ENCODE measurements at places on chromosomes 7 and 10.
A peak's percentile ranks its signal among the peaks of the same experiment; 100 is the strongest.

GRCh38 chr10:68599771-68600040 is 39.6 kb downstream of the TET1 start:
- no peak for DNase-seq

GRCh38 chr10:37732685-37733084 is 124.7 kb downstream of the ZNF248 start:
- DNase-seq, result no peak

GRCh38 chr7:106065575-106066500 is 46.3 kb downstream of the SYPL1 start:
- DNase-seq, result no peak

DNA sequence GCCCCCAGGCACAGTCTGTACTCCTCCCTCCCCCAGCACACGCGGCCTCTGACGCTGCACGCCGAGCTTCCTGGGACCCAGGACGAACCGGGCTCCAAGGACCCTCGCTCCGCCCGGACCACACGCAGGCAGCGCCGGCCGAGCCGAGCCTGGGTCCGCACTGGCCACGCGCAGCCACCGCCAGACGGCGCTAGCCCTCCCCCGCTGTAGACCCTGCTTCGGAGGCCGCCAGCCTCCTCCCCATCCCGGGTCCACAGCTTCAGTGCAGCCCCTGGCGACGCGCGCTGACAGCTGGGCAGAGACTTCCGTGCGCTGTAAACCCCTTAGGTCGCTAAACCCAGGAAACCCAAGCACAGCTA is 936 bp upstream of the TCERG1L start:
- DNase-seq, result no peak

- no peak for DNase-seq
These were observed 2.1 kb downstream of the NOS3 start for GRCh38 chr7:150992833-150993302.

- DNase-seq, result no peak
These were observed 82.1 kb downstream of the TRIM24 start for GRCh38 chr7:138542183-138542582.

DNA sequence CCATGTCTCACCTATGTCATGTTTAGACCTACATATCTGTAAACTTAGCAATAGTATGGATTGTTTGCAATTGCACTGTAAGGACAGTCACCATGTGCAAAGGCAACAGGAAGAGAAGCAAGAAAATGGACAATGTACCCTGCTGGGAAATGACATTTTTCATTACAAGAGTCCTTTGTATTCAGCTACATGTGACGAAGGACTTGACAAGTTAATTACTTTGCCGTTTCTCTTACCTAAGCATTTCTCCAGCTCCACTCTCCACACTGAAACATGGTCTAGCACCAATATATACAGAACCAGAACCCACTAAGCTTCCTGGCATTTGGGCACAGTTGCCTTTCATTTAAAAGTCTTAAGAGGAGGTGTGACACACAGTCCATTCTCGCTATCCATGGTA is 76.6 kb upstream of the PFKP start:
- DNase-seq, result no peak

DNA sequence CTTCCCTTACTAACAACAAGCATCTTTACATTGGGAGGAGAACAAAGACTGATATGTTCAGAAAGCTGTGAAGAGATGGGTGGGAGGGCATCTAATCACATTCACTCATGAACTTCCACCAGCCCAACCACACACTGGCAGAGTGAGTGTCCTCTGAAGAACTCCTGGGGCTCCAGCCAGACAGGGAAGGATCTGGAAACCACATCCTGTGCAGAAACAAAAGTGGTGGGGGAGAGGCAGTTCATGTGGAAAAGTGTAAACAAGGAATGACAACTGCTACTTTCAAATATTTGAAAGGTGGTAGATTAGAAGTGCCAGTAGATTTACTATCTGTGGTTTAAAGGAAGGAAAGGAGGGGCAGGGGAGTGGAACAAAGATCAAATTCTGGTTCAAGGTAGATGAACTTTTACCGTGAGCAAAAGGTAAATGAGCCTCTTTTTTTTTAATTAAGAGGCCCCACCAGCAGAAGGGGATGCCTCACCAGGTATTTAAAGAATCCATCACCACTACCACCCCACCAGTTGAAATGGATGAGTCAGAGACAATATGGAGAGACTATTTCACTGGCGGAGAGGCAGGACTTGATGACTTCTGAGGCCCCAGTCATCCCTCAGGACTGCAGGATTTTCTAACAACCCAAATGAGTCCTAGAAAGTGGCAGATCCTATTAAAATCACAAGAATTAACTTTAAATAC is 34.5 kb downstream of the GOT1 start:
- no peak for DNase-seq

GRCh38 chr7:38660427-38661099 is 29.4 kb upstream of the AMPH start:
- no peak for DNase-seq

DNA sequence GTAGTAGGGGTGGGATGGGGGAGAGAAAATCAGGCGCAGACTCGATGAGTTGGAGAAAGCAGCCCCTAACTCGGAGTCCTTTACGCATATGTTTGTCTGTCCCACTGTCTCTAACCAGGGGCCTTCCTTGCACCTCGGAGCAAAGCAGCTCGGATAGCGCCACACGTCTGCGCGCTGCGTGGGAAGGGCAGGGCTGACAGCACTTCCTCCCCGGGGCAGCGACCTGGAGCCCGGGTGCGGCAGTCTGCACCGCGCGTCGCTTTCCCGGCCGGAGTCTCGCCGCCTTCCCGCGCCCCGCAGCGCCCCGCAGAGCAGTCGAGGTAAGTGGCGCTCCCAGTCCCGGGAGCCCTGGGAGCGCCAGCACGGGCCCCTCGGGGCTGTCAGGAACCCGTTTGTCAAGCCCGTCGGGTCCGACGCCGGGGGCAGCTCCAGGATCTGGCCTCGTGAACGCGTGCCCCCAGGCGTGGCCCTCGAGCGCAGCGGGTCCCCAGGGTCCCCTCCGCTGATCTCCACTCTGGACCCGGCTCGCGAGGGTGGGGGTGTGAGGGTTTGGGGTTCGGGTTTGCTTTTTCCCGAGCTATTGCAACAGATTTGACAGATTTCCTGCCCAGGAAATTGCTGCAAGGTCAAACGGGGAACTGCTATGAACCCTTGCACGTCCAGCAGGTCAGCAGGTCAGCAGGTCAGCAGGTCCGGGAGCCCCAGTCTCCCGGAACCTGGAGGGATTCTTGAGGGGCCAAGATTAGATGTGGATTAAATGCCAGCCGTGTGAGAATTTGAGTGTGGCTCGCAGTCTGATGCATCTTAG is 597 bp downstream of the APBB1IP start:
- peak; percentile 83 for DNase-seq

GRCh38 chr10:15045380-15045779 is 1.6 kb downstream of the OLAH start:
- no peak for DNase-seq
